Epithelial cell of alveolus of lung (primary cell): ENCODE measurements at places on chromosomes 1 and 21. TPM values are rescaled to one million over a fixed set of nuclear protein-coding genes. Genes with fewer than 3 reads are reported as not detected.

OR2T29 gene
- not detected in 2 replicates for total RNA-seq

CHI3L1 gene
- 1.8 TPM in 1 of 2 replicates, not detected in the other for total RNA-seq

TNFRSF8 gene
- 0.52 TPM in 1 of 2 replicates, not detected in the other for total RNA-seq

MAP1LC3C gene
- not detected in 2 replicates for total RNA-seq

LAMB3 gene
- total RNA-seq: 4.8 and 35.4 TPM in 2 replicates

SH2D2A gene
- 0.32 and 2.1 TPM in 2 replicates for total RNA-seq

GJA8 gene
- total RNA-seq: not detected in 2 replicates

C1orf159 gene
- 14.1 and 14.8 TPM in 2 replicates for total RNA-seq

ZMYM4 gene
- 26.9 and 30.7 TPM in 2 replicates for total RNA-seq

CHAF1B gene
- total RNA-seq: 4.2 and 7.0 TPM in 2 replicates

DCST1 gene
- not detected in 2 replicates for total RNA-seq

IRF6 gene
- 1.1 and 5.4 TPM in 2 replicates for total RNA-seq

KCNE2 gene
- not detected in 2 replicates for total RNA-seq

SLC44A5 gene
- total RNA-seq: 0.08 and 0.52 TPM in 2 replicates

RHD gene
- total RNA-seq: not detected in 2 replicates

CD244 gene
- not detected in 2 replicates for total RNA-seq

TRNP1 gene
- total RNA-seq: 66.3 and 81.3 TPM in 2 replicates

LIPI gene
- not detected in 2 replicates for total RNA-seq

VSIG8 gene
- total RNA-seq: not detected in 2 replicates

EPHA8 gene
- not detected in 2 replicates for total RNA-seq

ZNF695 gene
- 2.0 and 2.5 TPM in 2 replicates for total RNA-seq

ATP8B2 gene
- 62.4 and 64.0 TPM in 2 replicates for total RNA-seq

ATP1A4 gene
- not detected in 2 replicates for total RNA-seq

KMO gene
- not detected in 2 replicates for total RNA-seq

OR6N1 gene
- not detected in 2 replicates for total RNA-seq

CYP4B1 gene
- not detected in 2 replicates for total RNA-seq

COL16A1 gene
- 97.9 and 173 TPM in 2 replicates for total RNA-seq

NOL9 gene
- total RNA-seq: 13.2 and 18.0 TPM in 2 replicates

ALX3 gene
- total RNA-seq: not detected in 2 replicates

SHISAL2A gene
- total RNA-seq: not detected in 2 replicates

BCL2L15 gene
- total RNA-seq: under 0.01 TPM in 1 of 2 replicates, not detected in the other

SPRR2F gene
- total RNA-seq: not detected in 2 replicates

LRRC53 gene
- not detected in 2 replicates for total RNA-seq

ATP5IF1 gene
- total RNA-seq: 168 and 335 TPM in 2 replicates

FMO4 gene
- 2.1 and 3.8 TPM in 2 replicates for total RNA-seq

SYPL2 gene
- total RNA-seq: under 0.01 and 0.32 TPM in 2 replicates

PDZK1IP1 gene
- not detected in 2 replicates for total RNA-seq

EFNA3 gene
- total RNA-seq: 1.7 and 1.9 TPM in 2 replicates
